ENCODE measurements at places on chromosomes 7 and 10.

GRCh38 chr7:35241884-35242283 is 12.0 kb downstream of the TBX20 start:
- DNase-seq = no peak

DNA sequence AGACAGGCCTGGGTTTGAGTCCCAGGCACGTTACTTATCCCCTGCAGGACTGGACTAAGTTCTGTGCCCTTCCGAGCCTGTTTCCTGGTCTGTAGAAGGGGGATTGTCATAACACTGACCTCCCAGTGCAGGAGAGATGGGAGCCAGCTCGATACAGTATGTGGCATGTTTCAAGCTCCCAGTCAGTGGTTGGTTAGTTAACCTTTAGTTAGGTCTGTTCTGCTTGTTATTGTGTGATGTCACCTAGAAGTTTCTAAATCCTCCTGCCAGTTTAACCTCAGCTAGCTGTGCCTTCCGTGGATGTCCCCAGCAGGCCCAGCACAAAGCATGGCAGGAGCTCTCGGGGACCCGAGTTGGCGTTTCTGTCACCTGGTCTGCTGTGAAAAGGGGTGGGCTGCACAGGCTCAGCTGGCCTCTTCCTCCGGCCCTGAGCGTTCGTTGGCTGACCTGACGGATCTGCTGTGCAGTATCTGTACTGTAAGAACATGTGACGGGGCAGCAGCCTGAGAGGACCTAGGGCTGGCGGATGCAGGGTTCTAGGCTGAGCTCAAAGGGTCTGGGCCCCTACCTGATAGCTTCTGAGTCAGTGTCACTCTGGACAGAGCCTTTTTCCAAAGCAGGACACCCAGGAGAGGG is 53.0 kb downstream of the SPOCK2 start:
- DNase-seq = no peak

DNA sequence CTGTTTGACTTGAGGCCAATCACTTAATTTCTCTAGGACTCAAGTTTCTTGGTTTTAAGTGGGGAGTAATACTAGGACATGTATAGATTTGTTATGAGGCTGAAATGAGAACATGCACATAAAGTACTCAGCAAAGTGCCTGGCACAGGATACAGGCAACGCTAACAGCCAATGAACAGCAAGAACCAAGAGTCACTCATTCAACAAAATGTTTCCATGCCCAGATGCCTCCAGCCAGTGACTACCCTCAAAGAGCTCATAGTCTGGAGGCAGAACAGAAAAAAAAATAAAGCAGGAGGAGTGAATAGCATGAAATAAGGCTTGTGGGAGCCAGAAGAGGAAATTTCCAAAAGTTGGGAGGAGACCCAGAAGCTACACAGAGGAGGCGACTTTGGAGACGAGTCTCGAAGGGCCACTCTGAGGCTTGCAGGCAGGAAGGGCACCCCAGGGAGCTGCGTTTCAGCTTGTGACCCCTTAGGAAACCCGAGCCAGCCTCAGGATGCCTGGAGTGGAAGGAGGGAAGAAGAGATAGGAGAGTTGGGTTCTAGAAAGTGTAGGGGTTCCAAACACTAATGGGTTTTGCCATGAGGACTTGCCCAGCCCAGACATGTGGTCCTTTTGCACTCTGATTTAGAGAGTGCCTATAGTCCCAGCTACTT is 70.0 kb downstream of the CXCL12 start:
- DNase-seq = no peak

- DNase-seq = no peak
Measured at GRCh38 chr10:121091961-121092719, 241.0 kb downstream of the WDR11 start.

- no peak for DNase-seq
Measured at GRCh38 chr10:122997864-122998263, 10.7 kb downstream of the IKZF5 start.

DNA sequence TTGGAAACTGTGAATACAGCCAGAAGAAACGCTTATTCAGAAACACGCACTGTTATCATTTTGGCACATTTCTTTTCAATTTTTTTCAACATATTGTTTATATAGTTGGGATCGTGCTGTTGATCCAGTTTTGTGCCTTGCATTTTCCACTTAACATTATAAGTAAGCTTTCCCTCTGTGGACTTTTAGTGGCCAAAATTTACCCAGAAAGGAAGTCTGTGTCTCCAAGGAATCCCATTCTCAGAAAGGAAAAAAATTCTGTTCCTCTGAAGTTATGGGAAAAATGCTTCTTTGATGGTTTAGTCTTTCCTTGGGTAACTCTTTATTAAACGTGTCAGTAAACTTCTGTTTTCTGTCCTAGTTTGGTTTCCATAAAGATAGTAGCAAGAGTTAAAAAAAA is 280.0 kb downstream of the REEP3 start:
- no peak for DNase-seq

DNA sequence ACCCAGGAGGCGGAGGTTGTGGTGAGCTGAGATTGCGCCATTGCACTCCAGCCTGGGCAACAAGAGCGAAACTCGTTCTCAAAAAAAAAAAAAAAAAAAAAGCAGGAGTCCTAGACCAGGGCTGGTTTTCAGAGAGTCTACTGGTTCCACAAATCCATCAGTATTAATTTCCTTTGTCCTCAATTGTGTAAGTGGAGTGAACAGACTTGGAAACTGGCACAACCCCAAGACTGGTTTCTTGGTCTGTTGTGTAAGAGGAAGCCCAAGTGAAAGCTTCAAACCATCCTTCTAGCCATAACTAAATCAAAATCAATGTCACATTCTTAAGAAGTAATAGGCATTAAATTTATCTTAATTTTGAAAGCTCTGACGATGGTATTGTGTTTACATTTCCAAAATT is 213.6 kb downstream of the DGKI start:
- no peak for DNase-seq

DNA sequence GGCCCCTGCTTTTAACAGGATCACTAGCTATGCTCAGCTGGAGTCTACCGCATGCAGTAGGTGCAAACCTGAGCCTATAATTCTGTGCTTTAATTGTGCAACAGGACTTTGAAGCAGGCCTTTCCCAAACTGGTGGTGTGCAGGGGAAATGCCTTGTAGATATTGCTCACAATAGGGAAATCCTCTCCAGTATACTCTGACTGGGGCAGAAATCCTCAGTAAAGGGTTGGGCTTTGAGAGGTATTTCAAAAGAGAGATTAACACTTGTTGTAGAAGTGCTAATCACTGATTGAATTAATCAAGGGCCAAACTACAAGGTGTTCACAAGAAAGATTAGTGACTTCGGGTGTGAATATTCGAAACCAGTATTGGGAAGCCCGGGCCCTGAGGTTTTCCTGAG is 58.5 kb upstream of the EXOC6 start:
- DNase-seq = peak; percentile 6

- DNase-seq = peak; percentile 96
Measured at GRCh38 chr7:104960741-104961448, 53.1 kb upstream of the KMT2E start.

- no peak for DNase-seq
Measured at GRCh38 chr10:8059191-8059936, 4.9 kb downstream of the GATA3 start.

- DNase-seq = no peak
Measured at GRCh38 chr10:62012318-62012717, 110.8 kb downstream of the ARID5B start.

DNA sequence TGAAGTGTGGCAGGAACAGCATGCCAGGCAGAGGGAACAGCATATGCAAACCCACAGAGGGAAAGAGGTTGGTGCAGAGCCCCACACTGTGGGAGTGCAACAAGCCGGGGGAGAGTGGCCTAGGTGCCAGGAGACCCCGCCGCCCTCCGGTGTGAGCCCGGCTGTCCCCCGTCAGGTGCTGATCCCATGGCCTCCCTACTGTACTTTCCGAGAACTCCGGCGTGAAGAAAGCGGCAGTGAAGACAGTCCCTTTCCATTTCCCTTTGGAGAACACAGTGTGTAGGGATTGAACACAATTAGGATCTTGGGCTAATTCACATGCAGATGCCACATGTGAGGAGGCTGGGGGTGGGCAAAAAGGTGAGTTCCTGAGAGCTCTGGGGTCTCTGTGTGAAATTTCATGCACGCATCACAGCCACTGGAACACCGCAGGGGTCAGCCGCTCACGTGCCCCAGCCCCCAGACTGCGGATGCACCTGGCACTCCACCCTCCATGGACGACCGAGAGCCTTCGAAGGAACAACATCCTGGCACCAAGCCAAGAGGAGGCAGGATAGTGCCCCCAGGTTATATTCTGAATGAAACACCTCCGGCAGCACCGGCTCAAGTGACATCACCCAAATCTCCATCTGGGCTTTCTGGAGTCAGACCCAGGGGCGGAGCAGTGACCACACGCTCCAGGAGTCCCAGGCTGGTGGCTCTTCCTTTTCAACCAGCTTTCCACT is 82.1 kb upstream of the PPP2R2D start:
- no peak for DNase-seq

GRCh38 chr7:39735903-39736302 is 112.5 kb downstream of the RALA start:
- no peak for DNase-seq

GRCh38 chr7:70178787-70179186 is 580.5 kb downstream of the AUTS2 start:
- peak; percentile 36 for DNase-seq

DNA sequence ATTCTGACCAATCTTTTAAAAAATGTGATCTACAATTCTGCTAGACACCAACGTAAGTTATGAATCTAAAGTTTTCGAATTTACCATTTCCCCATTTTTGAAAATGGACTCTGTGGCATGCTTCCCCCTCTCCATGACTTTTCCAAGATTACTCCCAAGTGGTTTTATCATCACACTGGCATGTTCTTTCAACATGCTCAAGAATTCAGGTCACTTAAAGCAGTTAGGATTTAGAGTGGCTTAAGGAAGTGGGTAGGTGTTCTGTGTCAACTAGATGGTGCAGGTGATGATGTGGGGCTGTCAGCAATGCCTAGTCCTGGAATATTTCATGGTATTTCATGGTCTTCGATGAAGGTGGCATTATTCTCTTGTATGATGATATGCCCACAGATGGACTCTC is 164.0 kb upstream of the ASAH2 start:
- DNase-seq = no peak

DNA sequence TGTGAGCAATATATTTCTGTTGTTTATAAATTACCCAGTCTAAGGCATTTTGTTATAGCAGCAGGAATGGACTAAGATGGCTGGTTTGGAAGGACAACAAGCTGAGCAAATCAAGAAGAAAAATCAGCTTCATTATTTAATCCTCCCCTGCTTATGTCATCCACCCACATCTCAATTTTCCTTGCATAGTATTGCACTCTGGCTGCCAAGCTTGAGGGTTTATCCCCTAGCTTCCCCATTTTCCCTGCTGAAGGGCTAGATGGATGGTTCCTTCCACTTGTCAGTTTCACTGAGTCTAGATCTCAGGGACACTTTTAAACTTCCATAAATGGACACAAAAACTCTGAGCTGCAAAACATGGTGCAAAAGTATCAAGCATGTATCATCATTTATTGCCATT is 75.2 kb upstream of the LAMB4 start:
- peak; percentile 42 for DNase-seq

- DNase-seq = no peak
Measured at GRCh38 chr10:110759523-110759922, 112.2 kb upstream of the PDCD4 start.

DNA sequence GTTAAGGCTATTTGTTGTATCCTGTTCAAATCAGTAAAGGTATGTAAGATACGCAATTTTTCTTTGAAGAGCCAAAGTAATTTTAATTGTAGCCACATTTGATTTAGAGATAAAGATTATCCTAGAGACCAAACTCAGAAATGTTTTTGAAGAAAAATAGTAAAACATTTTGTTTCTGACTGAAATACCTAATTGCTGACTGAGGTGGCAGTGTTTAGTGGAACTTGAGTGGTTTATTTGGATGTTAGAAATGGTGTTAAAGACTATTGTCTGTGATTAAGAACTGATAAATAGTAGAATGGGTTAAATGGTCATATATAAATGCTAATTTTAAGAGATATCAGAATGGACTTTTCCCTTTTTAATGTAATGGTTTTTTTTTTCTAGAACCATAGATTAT is 15.3 kb downstream of the EDRF1 start:
- no peak for DNase-seq

DNA sequence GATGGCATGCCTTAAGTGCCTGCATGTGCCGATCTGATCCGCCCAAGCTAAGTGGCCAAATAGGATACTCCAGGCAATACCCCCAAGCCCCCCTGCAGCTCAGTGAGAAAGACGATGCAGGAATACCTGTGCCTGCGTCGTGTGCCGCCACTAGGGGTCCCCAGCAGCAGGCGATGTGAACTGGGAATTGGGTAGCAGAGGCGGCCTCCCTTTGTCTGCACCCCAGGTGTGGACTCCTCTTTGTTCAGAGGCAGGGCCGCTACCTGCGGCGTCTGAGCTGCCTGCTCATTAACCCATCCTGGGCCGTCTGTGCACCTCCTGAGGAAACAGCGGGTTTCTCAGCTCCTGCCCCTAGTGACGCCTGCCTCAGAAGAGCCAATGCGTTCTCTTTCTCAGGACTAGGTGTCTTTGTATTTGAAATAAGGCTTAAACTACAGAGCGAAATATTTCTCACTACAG is 4.8 kb upstream of the CHN2 start:
- DNase-seq = no peak

Data from inflammatory macrophage (primary cell).